Activated T-helper 9 cell treated with anti-CD3 and anti-CD28 coated beads, Interleukin-2, amount 50 U/mL, for 16 hours (primary cell): ENCODE measurements at places on chromosomes 4 and X.
A peak's percentile ranks its signal among the peaks of the same experiment; 100 is the strongest.

DNA sequence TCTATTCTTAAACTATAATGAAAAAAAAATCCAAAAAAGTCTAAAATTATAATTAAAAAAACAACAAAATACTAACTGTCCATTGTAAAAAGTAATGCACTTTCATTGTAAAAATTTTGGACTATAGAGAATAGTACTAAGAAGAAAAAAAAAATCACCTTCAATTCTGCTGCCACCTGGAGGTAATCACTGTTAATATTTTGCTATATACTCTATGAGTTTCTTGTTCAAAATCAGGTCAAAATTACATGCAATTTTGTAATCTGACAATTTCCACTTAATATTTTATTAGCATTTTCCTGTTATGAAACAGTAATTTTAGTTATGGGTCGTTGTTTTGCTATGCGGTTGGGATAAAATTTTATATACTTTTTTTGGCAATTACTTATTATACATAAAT lies 62.0 kb downstream of the HTT start:
- no peak for DNase-seq

- no peak for DNase-seq
These were observed 183.1 kb upstream of the TTC29 start for GRCh38 chr4:147128787-147129186.

DNA sequence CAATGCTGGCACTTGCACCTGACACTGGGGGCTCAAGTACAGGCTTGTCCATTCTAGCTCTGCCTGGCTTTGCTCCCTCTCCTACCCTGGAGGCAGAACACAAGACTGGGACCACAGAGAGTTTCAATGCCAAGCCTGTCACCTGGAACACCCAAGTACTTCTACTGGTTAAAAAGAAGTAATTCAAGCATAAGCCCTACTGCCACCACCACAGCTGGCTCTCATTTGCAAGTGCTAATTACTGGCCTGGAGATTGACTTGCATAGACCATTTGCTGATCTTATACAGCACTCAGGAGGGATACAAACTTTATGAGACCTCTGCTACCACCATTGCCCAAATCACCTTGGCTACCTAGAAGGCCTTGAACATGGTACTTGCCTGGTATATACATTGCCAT lies 1550.9 kb downstream of the C4orf33 start:
- no peak for DNase-seq

DNA sequence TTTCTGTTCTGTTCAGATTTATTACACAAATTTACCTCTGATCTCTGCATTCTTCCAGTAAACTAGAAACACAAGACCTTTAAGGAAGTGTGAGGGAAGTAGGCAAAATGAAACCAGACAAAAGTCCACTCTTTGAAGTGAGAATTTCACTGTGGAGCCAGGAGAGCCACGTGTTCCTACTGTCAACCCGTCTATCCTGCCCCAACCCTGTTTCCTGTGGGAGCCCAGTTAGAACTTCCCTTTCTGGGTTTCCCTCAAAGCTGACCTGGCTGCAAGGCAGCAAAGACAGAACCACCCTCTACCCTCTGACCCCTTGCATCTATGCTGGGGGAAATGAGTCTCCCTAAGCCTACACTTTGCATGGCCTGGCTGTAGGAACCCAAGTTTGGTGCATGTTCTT lies 40.0 kb downstream of the TMEM144 start:
- DNase-seq, result no peak

GRCh38 chrX:71053217-71053621 lies 14.9 kb downstream of the SNX12 start:
- DNase-seq, result peak; percentile 1
